ENCODE measurements at places on chromosomes 3 and 15.

- DNase-seq, result no peak
Measured at GRCh38 chr15:29854413-29854812, 32.1 kb upstream of the TJP1 start.

DNA sequence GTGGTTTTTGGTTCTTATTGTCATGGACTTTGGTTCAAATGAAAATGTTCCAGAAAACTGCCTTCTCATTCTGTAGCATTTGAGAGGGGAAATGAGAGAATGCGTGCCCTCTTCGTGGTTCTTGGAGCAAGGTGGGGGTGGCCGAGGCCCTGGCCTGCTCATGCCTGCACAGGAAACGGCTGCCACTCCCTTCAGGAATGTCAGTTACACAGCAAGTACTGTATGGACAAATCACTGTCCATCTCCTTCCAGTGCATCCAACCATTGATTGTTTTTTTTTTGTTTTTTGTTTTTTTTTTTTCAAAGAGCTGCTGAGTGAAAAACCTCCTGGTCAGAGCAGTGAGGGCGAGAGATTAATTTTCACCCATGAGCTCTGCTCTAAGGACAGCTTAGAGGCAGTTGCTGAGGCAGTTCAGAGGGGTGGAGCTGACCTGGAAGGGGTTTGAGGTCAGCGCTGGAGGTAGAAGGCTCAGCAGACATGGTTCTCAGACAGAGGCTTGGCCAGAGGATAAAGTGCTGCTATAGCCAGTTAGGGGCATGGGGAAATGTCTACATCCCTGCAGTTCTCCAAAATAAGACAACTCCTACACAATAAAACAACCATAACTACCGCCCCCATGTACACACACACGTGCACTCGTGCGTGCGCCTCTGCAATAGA is 20.2 kb upstream of the KIF23 start:
- DNase-seq, result no peak

DNA sequence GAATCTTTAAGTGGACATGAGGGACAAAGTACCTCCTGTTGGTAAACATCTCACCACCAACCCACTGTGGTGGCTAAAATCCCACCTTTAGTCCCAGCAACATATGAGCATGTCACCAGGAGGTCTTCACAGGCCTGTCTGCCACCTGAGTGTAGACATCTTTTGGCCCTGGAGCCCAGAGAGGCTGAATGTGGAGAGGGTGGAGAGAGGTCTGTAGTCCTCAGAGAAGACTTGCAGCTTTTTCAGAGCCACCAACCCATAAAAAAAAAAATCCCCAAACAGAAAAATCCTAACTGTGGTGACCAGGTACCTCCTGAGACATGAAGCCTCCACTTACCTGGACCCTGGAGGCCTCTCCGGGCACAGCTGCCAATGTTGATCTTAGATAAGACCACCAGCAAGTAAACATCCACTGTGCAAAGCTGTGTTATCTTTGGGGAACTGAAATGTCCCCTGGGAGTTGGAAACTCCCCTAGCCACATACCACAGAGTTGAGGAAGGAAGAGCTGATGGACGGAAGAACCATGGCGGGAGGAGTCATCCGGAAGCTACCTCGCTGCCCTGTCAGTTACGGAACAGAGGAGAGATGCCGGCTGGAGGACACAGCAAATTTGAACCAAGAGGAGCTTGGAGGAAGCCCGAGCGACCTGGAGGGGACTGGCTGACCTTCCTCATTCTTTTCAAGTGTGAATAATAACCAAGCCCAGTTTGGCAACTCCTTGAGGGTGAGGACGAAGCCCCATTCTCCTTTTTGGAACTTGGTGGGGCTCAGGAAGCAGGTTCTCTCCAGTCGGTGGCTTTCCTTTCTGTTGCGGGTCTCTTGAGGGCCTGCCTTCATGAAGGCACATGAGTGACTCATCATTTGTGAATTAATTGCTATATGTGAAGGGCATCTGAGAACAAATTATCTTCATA is at the start of gene GHRL:
GHRL (minus strand) TSS at position 443 of the 915 bp plus-strand sequence. CDS start 2,767 bp downstream, outside the sequence.
- DNase-seq, result peak; percentile 74

DNA sequence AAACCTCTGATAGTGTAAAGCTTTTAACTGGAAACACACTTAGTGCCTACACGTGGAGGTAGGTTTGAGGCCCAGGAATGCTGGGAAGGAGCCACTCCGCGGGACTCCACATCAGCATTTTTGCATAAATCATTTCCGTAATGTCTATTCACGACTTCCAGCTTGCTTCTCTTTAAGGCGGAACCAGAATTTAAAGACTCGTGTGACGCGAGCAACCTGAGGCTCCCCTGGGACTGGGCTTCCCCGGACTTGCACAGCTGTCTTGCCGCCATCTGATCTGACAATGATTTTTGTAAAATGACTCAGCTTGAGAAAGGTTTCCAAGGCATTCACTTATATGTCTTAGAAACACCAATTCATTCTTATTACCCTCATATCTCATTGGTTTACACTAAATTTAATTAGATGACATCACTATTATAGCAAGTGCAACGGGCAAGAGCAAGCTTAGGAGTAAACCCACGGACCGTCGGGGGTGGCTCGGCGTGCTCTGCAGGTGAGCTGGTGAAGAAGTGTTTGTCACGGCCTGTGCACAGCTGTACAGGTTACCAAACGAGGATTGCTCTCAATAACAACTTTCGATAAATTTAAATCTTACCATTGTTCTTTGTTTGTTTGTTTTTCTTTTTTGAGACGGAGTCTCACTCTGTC is 95.2 kb downstream of the CHSY1 start:
- peak; percentile 84 for DNase-seq

GRCh38 chr3:13019243-13020095 is 53.8 kb downstream of the IQSEC1 start:
- DNase-seq, result no peak

GRCh38 chr15:35723852-35724251 is 177.9 kb upstream of the DPH6 start:
- DNase-seq, result no peak

DNA sequence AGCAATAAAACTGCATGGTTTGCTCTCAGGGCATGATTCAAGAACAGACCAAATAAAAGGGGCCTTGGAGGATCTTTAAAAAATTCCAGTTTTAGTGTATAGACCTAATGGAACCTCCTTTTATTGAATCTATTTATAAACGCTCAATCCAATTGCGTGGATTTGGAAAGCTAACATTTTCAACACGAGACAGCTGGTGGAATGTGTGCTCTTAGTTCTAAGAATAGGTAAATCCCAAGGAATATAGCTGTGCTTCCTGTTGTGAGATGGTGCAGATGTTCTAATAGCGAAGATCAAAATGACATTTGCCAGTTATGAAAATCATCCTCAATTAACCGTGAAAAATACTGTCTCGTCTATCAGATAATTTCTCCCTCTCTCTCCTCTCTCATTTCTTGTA is 192.5 kb downstream of the ATP10A start:
- DNase-seq, result no peak

GRCh38 chr15:67076147-67076843 is 10.9 kb downstream of the SMAD3 start:
- DNase-seq, result peak; percentile 56

DNA sequence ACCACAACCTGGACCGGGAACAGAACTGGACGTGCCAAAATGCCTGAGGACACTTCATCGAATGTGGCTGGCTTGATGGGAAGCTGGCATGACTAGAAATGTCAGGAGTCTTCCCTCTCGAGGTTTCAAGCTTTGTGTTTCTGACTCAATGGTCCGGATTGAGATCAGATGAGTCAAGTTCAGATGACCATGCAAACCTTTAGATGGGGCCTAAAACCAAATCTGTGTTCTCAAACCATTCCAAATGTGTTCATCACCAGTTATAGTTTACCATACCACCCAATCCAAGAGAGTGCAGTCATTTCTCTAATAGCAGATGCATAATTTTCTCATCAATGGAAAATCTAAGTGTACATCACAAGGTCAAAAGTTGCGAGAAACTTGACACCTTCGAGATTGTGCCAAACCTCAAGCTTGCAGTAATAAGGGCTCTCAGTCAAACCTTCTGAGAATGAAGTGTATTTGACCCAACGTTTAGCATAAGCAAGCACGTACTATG is 369.1 kb downstream of the RORA start:
- no peak for DNase-seq

GRCh38 chr3:33957176-33957575 is 158.7 kb downstream of the PDCD6IP start:
- DNase-seq, result no peak
